Neuronal stem cell (in vitro differentiated cells): ENCODE measurements at places on chromosomes 1 and 21.
A peak's percentile ranks its signal among the peaks of the same experiment; 100 is the strongest.

DNA sequence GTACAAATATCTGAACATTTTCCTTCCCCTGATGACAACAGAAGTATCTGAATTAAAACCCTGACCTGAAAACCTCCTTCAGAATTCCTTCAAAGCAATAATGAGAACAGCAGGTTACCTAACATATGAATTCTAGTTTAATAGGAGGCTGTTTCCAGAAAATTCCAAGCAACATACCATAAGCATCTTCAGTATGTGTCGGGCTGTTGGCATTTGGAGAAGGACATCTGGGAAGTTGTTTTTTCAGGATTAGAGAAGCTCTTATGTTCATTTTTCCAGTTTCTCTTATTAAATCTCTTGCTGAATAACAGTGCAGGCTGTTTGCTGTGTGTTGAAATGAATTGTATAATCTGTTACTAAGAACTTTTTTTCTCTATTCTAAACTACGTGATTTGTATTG, 101.5 kb downstream of the PLA2G4A start:
- DNase-seq: no peak

DNA sequence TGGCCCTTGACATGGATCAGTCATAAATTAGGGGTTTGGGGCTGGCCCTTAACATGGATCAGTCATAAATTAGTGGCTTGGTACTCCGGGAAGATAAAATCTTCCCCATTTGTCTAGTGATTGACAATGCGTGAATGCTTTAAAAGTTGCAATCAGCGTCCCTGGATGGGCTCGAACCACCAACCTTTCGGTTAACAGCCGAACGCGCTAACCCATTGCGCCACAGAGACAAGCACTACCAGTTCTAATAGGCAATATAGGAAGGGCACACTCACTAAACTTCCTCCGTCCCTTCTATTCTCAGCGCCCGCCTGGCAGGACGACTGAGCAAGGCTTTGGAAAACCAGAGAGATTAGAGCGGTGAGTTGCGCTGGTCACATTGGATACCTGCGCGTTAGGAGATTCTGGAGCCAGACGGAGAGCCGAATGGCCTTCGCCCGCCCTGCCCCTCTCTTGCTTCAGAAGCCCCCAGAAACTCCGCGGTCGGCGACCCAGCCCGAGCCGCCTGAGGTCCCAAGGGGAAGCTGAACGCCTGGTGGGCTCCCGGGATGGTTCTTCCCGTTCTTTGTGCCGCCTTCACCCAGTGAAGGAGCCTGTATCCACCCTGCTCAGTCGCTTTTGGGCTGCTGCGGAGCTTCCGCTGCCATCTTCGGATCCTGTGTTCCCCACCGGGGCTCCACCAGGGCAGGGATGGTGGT, 235.9 kb downstream of the FAM72C start:
- peak; percentile 46 for DNase-seq

GRCh38 chr1:169568497-169568896, 17.8 kb downstream of the F5 start:
- no peak for DNase-seq

DNA sequence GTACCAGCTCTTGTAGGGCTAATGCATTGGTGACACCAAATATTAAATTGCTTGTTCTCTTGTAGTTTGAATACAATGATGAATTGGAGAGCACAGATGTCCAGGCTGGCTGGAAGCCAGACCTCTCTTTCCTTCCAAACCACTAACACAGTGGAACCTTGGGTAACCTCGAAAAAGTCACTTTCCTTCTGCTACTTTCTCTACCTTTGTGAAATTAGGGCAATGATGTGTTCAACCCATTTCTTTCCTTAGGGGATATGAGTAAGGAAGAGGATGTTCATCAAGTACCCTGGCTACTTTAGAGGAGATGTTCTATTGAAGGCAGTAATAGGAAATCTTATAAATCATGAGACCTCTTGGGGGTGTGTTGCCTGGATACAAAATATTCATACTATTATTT, 55.7 kb downstream of the XCL2 start:
- no peak for DNase-seq

- no peak for DNase-seq
Observed at GRCh38 chr1:214844319-214844718, 238.2 kb upstream of the KCNK2 start.

DNA sequence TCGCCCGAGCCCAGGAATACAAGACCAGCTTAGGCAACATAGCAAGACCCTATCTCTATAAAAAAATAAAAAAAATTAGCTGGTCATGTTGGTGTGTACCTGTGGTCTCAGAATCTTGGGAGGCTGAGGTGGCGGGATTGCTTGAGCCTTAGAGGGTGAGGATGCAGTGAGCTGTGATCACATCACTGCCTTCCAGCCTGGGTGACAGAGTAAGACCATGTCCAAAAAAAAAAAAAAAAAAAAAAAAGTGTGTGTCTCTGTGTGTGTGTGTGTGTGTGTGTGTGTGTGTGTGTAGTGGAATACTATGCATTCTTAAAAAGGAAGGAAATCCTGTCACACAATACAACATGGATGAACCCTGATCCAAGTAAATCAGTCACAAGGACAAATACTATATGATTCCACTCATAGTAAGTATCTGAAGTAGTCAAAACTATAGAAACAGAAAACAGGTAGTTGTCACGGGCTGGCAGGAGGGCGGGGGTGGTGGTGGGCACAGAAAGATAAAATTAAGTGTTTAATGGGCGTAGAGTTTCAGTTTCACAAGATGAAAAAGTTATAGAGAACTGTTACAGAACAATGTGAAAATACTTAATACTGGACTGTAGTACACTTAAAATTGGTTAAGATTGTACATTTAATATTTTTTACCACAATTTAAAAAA, 47.8 kb downstream of the SELENOF start:
- DNase-seq: no peak

DNA sequence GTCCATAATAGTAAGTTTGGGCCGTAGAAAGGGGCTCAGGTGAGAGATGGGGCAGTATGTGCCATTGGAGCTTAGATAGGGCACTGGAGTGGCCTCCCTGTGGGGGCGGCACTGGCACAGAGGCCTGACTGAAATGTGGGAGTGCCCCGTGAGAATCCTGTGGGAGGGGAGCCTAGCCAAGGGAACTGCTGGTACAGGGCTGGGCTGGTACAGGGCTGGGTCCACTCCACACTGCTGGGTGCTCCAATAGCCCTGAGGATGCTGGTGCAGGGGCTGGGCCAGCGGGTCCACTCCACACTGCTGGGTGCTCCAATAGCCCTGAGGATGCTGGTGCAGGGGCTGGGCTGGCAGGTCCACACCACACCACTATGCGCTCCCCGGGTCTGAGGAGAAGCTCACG, 44.8 kb upstream of the PWP2 start:
- DNase-seq: no peak

DNA sequence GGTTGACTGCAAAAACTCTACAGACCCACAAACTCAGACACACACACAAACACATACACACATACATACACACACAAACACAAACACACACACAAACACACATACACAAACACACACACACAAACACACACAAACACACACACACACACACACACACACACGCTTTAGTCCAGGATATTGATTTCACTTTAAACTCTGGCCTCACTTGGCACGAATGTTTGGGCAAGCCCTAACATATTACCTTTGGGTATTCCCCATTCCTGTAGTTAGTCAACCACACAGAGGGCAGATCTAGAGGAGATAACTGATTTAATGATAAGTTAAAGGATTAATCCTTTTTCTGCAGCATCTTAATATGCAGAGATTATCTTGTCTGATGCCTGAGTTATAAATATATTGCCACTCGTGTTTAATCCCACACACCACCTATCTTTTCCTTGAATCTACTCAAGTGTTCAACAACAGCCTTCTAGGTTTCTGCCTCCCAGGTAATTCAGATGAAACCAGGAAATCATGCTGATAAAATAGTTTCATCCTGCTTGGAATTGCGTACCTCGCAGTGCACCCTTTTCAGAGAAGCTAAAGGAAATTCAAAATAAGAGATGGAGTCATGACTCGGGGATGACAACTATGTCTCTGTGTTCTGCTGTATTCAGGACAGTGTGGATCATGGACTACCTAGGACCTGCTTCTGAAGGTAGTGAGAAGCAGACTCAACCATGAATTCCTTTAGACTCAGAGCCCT, 14.5 kb upstream of the RUNX1 start:
- DNase-seq: no peak
